ENCODE measurements at places on chromosomes 5 and 9.

GRCh38 chr5:168822248-168822744, 243.1 kb upstream of the PANK3 start:
- DNase-seq = no peak

GRCh38 chr9:119166096-119166495, 203.1 kb downstream of the BRINP1 start:
- no peak for DNase-seq

- DNase-seq = no peak
Measured at GRCh38 chr5:56725711-56726411, 89.5 kb upstream of the MAP3K1 start.

- no peak for DNase-seq
Measured at GRCh38 chr5:160166069-160166972, 47.1 kb upstream of the PWWP2A start.

GRCh38 chr9:122418016-122418415, 47.2 kb downstream of the PTGS1 start:
- no peak for DNase-seq

DNA sequence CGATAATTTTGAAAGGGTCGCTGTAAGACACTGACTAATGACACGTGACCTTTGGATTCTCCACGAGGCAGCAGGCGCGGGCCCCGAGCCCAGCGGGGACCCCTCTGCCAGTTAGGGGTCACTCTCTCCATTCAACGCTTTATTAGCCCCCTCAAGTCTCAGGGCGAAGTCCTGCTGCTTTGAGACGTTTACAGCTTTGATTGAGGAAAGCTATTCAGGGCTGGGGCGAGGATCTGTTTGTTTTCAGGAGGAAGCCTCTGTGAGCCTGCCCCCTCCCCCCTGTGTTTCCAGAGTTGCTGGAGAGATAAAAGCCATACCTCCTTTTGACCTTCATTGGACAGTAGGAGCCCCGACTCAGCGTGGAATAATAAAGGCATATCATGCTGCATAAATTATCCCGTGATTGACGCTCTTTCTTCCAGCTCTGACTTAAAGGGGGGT, 31.4 kb upstream of the MSX2 start:
- no peak for DNase-seq

- DNase-seq = no peak
Measured at GRCh38 chr5:130995254-130995515, 169.9 kb downstream of the HINT1 start.

DNA sequence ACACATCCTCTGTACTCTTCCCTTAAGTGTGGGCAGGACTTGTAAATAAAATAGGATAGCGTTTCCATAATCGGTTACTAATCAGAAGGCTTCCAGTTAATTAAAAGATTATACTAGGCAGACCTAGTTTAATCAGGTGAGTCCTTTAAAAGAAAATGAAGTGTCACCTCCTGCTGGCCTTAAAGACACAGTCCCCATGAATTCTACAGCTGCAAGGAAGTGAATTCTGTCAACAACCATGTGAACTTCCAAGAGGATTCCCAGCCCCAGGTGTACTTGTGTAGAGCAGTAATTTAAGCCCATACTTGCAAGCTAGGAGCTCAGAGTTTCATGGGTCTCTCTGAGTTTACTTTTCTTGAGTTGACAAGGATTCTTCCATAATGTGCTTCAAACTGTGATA, 918.3 kb downstream of the DTWD2 start:
- DNase-seq = no peak

GRCh38 chr9:8868632-8869031, 1069.1 kb upstream of the DMAC1 start:
- no peak for DNase-seq

GRCh38 chr9:15086156-15086763, 176.0 kb upstream of the FREM1 start:
- DNase-seq = no peak

DNA sequence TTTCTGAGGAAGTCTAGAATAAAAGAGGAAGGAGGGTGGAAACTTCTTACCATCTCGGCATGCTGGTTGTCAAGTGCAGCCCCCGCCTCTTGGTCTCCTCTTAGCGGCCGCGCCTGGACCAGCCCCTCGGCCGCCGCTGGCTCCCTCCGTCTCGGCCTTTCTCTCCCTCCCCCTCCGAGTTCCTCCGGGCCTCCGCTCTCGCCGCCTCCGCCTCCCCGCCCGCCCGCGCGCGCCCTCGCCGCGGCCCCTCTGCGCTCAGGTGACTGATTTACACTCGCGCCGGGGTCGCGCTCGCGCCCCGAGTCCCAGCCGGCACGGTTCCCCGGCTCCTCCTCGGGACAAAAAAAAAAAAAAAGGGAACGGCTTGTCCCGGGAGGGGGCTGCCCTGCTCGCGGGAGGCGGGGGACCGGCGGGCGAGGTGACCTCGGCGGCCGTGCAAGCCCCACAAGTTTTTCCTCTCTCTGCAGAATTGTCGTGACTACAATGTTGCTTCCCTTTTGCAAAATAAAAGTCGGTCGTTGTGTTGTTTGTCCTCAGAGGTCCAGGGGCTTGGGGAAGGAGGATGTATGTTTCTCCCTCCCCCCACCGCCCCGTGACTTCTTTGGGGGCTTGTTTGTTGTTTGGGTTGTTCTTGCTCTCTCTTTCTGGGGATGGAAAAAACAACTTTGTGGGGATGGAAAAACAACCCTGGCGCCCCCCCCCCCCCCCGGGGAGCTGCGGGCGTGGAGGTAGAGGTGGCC, at the start of gene BNC2:
TSS of gene BNC2 (minus strand) at position 75 of the 740 bp plus-strand sequence. CDS start at position 53, 22 bp downstream.
- DNase-seq = no peak

DNA sequence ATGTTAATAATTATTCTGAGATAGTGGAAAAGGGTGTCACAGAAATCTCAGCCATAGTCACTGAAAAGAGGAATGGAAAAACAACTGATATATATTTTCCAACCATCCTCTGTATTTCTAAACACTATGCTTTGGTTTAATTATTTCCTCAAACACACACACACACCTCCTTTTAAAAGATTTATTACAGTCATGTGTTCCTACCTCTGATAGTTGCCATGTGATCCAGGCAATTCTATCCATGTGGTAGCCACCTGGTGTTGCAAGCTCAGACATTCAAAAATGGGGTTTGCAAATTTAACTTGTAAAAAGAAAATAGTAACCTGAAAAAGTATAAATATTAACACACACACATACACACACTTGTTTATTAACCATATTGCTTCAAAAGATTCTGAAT, 40.0 kb upstream of the CCNG1 start:
- no peak for DNase-seq

DNA sequence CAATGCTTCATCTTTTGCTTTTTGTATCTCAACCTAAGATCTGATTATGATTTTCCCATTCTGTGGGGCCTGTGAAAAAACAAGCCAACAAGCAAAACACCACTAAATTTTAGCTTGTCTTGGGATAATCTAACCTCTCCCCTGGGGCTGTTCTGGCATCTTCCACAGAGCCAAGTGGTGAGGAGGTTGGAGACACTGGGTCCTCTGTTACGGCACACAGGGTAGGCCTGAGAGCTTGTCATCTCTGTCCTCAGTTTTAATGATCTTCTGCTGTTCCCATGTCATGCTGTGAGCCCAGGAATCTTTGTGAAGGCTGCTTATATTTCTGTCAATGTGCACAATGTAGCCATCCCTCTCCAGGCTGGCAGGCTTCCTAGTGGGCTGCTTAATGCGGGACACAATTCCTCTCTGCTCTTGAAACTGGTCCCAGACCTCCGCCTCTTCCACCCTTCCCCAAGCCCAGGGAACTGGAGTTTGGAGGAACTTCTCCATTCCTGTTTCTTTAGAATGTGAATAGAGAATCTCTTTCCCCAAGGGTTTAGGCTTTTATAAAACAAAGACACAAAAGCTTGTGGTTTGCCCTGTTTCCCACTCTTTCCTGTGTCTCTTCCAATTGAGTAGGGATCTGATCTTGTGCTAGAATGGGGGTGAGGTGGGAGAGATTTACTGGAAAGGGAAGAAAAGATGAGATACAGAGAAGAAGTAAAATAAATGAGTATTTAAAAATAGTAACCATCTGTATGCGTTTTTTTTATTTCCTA, 30.9 kb upstream of the SEMA6A start:
- DNase-seq = no peak

GRCh38 chr9:129275626-129276247, 97.7 kb upstream of the IER5L start:
- DNase-seq = no peak

GRCh38 chr5:68953875-68954617, 139.8 kb upstream of the SLC30A5 start:
- no peak for DNase-seq

DNA sequence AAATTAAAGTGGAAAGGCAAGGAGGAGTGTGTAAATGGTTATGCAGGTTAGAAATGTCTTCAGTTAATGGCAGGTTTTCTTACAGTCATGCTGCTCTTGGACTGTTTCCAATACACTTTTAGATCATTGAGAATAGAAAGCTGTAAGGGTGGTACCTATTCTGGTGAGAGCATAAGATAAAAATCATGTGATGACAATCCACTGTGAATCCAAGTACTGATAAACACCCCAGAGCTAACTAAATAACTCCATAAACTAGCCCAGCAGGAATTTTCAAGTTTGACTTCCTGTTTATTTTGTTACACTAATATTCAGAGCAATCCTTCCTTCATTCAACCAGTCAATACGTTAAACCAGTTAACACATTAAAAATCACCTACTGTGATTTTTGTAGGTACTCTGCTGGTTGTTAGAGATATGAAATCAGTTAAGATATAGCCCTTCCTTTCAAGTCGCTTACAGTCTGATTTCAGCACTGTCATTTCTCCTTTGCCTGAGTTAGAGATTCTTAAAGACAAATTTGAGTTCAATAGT, 22.6 kb downstream of the VCAN start:
- DNase-seq = no peak

DNA sequence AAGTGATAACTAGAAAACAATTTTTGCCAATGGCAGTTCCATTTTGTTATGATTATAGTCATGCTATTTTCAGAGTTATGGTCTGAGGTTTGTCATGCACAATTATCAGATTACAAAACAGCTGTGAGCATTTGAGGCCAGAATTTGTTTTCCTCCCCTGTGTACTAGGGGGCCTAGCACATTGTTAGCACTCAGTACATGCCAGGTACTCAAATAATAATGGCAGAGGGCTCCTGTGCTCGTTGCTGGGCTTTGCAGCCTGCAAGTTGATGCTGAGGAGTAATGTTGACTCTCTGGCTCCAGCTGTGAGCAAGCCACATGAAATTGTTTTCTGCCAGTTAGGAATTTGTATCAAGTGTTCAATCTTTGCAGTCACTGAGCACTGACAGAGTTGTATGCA, 6.9 kb downstream of the DNAI1 start:
- DNase-seq = no peak

DNA sequence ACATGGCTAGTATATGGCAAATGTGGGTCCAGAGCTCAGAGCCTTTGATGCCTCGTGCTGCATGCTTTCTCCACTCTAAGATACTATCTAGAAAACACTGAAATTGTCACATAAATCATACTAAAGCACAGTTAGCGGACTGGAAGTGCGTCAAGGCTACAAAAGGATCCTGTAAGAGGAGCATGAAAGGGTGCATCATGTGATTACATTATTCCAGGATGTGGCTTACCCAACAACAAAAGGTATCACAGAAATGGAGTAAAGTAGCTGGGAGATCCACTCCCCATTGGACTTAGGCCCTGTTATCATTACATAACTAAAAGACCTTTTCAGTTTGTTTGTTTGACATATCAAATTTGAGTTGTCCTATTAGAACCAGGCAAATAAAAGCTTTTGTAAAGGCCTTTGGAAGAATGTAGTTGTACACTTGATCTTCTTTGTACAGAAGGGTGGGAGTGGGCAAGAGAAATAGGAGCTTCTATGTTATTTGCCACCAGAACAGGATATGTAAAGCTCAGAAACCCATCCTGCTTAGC, 6.9 kb downstream of the SLC31A1 start:
- DNase-seq = no peak

DNA sequence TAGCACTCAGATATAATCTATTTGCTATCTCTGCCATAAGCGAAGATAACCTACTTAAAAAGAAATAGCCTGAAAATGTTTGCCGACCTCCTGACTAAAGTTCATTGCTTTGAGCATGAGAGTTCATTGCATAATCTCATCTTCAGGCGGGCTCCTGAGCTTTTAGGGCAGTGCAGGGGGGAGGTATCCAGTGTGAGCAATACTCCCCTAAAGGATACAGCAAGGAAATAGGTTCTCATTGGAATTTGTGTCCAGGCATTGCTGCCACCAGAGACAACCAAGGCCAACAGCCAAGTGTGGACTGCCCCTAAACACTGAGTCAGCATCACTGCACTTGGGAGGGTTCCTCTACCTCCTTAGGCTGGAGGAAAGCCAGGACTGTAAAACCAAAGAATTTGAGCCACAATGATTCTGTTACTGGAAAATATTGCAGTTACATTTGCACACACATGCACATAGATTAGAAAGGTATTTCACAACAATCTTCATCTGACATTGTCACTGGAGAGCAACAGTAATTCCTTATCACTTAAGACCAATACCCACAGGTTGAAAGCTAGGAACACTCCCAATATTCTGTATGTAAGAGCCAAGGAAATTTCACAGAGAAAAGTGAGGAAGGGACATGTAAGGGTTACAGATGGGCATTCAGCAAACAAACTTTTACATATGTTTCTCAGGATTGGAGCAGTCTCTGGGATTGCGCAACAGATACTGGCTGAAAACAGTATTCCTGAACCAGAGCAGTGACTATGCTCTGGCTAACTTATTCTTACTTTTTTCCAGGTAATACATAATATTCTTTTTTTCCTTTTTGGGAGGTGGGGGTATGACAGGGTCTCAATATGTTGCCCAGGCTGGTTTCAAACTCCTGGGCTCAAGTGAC, 98.6 kb upstream of the TLE1 start:
- DNase-seq = no peak

- no peak for DNase-seq
Measured at GRCh38 chr9:84054341-84055010, 73.9 kb downstream of the RMI1 start.

DNA sequence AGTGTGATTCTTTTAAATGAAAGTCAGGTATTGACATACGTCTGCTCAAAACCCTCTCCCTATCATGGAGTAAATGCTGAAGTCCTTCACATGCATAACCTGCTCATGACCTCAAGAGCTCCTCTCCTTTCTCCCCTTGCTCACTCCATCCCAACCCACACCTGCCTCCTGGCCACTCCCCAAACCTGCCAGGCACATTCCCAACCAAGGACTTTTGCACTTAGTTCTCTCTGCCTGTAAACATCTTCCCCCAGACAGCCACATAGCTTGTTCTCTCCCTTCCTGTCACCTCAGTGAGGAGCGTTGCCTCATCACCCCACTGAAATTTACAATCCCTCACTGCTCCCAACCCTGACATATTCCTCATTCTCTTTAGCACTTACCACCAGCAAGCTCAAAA, 8.7 kb downstream of the SETD9 start:
- no peak for DNase-seq

DNA sequence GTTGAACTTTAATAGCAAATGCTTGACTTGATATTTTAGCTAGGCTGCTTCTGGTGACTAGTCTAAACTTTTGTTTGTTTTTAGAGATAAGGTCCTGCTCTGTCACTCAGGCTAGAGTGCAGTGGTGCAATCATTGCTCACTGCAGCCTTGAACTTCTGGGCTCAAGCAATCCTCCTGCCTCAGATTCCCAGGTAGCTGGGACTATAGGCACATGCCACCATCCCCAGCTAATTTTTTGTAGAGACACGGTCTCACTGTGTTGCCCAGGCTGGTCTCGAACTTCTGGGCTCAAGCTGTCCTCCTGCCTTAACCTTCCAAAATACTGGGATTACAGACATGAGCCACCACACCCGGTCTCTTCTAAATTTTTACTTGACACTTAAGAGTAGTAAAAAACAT, 20.7 kb downstream of the CDC37L1 start:
- DNase-seq = no peak

- no peak for DNase-seq
Measured at GRCh38 chr9:18238254-18238653, 235.7 kb upstream of the ADAMTSL1 start.

- no peak for DNase-seq
Measured at GRCh38 chr5:112248623-112249022, 170.5 kb downstream of the EPB41L4A start.
